Stimulated activated CD8-positive, alpha-beta memory T cell treated with anti-CD3 and anti-CD28 coated beads, Interleukin-7, amount 100 ng/mL, for 1 hour (primary cell): ENCODE measurements at places on chromosomes 11 and 22.

- no peak for DNase-seq
Observed at GRCh38 chr22:48197189-48197690, 1434.8 kb downstream of the TBC1D22A start.

DNA sequence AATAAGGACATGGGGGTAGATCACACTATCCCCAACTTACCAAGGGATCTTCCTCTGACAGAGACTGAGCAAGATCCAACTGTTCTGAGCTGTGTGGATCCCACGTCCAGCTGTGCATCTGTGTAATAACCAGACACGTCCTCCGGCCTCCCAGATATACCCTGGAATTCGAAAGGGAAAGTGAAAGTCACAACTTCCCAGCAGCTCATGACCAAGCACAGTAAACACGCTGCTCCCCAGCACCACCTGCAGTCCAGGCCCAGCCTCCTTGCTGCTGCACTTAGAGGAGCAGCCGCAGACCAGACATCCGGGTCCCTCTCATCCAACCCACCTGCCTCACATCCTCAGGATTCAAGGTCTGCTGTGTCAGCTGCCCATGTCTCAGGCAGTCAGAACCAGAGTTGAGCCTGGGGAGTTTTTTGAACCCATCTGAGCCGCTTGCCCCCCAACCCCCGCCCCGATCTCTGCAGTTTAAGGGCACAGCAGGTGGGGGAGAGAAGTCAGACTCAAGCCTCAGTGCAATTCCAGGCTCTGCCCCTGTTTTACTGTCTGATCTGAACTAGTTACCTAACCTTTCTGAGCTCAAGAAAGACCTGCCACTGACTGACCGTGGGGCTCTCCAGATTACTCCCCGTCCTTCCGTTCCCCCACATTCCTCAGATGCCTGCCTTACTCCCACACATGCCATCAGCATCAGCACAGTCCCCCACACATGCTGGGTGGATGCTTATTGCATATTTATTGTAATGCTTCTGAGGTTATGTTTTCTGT, at the start of gene APOL2:
APOL2 (minus strand) TSS at position 127 of the 771 bp plus-strand sequence. CDS start 6,365 bp downstream, outside the sequence.
- peak; percentile 61 for DNase-seq

DNA sequence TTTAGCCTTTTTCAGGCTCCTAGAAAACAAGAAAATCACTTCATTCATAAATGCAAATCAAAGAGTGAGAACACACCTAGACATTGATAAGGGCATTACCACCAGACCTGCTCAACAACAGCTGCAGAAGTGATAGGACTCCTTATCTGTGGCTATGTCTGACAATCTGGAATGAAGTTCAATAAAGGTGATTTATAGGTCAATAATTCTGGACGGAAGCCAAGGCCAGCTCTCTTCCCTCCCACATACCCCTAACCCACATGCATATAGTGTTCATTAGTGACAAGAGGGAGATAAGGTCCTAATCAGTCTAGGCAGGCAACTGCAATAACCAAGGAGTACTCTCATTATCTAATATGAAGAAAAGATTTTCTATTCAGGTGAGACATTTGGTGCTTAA, 111.3 kb downstream of the ETS1 start:
- DNase-seq: no peak

GRCh38 chr22:42365942-42366695, 66.1 kb downstream of the NFAM1 start:
- DNase-seq: no peak

- DNase-seq: no peak
Observed at GRCh38 chr11:33362051-33362910, 105.1 kb downstream of the HIPK3 start.

DNA sequence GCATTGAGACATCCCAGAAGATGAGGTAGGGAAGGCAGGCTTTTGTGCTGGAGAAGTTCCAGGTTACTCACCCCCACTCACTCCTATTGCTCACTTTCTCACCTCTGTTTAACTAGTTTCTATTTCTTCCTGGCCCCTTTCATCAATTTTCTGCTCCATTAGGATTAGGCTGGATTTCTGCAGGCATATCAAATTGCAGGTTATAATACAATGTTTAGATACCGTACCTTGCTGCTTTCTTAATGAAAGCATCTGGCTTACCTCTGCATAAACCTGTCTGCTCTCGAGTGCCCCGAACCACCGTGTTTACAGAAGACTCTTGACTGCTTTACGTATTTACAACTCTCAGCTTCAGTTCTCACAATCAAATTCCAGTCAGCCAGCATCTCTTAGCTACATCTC, 173.7 kb downstream of the ADAMTS15 start:
- no peak for DNase-seq

DNA sequence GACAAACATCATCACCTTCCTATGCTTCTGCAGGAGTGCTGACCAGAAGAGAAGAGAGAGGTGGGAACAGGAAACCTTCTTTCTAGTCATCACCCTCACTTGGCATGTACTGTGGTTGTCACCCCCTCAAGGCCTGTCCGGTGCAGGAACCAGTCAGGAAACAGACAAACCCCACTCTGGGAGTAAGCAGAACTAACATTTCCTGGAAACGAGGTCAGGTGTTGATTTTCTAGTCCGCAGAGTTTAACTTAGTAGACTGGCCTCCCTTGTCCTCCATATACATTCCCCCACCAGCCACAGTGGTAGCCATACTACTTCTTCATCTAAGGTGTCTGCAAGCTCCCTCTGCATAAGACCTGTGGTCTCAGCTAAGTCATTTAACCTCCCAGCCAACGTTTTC, 80.7 kb upstream of the NCAM1 start:
- DNase-seq: no peak

DNA sequence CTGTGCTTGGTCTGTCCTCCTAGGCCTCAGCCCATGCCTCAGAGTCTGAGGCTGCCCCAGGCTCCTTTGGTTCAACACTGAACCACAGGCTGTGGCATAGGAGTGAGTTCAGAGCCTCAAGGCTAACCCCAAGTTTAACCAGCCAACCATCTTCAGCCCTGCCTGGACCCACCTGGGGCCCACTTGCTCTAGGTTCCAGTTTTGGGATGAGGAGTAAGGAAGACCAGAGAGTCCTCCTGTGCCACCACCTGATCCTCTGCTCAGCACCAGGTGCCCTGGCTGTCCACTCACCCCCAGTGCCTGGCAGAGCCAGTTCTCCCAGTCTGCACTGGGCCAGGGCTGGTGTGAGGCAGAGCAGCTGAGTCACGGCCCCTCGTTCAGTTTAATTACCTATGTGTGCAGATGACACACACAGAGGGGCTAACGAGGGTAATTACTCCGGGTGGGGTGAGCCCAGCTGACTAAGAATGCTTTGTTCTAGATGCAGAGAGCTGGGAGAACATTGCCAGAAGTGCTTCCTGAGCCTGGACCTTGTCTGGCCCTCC, 12.0 kb upstream of the TMPRSS13 start:
- no peak for DNase-seq
